ENCODE measurements at places on chromosomes 5 and 9.

DNA sequence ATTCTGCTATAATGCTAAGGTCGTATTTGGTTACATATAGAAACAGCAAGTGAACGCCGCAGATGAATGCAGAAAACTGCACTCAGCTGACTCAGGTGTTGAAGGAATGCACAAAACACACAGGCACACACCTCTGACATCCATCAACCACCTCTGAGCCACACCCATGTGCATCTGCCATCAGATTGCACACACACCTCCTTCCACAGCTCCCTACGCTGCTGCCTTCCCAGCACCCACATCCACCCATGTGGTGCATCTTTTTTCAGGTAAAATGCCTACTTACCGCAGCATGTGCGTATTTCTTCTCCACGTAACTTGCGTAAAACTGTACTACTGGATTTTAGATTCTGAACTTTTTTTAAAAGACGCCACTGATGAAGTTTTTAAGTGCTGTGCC is 7.1 kb downstream of the STK10 start:
- DNase-seq = no peak

DNA sequence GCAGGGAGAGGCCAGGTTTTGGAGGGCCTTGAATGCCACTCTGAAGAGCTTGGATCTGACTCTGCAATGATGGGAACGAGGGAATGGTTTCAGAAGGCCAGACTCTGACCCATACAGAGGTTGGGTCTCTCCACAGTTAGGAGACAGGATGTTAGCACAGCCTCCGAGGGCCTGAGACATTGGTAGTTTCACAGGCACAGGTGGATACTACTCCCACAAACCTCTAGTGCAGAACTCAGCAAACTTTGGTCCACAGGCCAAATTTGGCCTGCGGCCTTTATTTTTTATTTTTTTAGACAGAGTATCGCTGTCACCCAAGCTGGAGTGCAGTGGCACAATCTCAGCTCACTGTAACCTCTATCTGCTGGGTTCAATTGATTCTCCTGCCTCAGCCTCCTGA is 2.9 kb downstream of the GNPDA1 start:
- no peak for DNase-seq

DNA sequence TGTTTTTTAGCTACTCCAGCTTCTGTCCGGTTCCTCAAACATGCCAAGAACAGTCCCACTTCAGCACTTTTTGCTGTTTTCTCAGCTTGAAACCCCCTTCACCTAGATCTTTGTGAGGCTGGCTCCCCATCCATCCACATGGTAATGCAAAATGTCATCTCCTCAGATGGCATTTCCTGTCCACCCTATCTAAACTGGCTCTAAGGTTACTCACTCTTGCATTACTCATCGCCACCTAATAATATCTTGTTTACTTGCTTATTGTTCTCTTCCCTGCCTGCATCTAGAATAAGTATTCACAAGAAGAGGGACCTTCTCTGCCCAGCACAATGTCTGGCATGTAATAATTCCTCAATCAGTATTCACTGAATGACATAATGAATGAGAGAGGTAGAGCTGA is 220.1 kb downstream of the FAM114A2 start:
- DNase-seq = no peak

- DNase-seq = no peak
Measured at GRCh38 chr5:179819296-179820126, 1.2 kb upstream of the SQSTM1 start.

DNA sequence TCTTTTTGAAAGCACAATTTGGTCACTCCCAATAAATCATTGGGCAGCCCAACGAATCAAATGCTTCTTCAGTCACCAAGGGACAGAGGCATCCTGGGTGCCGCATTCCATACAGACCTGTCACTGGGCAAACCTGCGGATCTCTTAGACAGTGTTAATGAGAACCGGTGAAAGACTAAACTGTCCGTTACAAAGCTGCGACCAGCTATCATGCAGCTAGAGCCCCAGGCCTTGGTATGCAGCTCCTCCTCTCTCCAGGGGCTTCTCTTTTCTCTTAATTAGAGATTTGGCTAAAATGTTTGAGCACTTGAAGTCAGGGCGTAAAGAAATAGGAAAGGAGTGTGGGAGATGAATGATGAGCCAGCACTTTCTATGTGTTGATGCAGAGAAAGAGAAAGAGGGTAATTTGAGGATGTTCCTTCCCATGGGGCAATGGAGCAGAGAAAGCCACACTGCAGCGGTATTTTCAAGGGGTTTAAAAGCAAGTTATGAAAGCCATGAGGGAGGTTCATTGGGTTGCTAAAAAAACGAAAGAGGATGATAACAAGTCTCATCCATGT is 175.3 kb downstream of the RFK start:
- DNase-seq = peak; percentile 38

DNA sequence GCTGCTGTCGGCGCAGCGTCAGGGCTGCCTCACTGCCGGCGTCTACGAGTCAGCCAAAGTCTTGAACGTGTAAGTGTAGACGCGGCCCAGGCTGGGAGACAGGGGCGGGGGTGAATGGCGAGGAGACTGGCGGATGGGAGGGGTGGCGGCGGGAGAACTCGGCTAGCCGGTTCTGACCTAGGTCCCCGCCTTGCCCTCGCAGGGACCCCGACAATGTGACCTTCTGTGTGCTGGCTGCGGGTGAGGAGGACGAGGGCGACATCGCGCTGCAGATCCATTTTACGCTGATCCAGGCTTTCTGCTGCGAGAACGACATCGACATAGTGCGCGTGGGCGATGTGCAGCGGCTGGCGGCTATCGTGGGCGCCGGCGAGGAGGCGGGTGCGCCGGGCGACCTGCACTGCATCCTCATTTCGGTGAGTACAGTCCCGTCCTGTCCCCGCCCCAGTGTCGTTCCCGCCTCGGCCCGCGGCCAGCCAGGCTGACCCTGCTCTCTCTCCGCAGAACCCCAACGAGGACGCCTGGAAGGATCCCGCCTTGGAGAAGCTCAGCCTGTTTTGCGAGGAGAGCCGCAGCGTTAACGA is 745 bp downstream of the GADD45G start:
- DNase-seq = no peak

DNA sequence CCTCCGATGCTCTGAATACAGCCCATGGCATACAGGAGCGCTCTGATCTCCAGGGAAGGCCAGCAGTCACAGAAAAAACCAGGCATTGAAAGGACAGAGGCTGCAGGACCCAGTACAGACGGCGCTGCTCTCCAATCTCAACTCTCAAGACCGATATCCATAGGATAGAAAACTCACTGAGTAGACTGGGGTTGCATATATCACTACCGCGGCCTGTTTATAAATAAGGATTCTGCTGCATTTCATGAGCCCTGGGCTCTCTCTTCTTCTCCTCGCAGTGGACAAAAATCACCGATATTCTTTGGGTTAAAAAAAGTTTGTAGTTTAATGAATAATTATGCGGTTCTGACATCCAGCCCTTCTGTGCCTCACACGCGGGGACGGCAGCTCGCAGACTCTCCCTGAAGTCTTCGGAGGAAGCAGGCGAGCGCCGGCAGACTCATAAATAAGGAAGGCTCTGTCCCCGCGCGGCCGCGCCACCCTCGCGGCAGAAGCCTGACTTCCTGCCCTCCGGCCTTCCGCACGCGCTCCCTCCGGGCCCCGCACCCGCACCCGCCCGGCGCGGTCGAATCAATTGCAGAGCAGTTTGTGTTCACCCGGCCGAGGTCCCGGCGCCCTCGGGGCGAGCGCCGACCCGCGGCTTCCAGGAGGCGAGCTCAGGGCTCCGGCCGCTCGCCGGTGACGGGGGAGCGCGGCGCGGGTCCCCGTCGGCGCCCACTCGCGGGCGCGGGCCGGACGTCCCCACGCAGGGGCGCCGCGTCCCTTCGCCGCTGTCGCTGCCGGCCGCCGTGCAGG is at the start of gene FAM78A:
Gene FAM78A (minus strand): TSS at position 417 of the 795 bp plus-strand sequence. CDS start 331 bp downstream, at position 86.
- DNase-seq = no peak

DNA sequence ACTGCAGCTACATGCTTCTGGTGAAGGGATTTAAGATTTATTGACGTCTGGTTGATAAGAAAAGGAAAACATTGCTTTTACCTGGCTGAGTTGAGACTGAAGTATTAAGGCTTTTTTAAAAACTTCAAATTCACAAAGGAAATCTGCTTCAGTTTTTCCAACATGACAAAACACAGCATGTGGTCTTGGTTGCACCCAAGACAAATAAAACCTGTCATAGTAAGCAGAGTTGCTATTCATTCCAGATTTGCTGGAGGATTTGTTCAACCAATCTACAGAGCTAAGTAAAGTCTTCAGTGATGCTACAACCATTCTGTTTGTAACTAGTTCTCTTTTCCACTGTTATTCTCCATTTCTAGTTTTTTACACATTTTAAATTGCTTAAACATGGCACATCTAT is 11.3 kb downstream of the C5orf63 start:
- DNase-seq = no peak
